ENCODE measurements at places on chromosomes 11 and 22.
A peak's percentile ranks its signal among the peaks of the same experiment; 100 is the strongest.

DNA sequence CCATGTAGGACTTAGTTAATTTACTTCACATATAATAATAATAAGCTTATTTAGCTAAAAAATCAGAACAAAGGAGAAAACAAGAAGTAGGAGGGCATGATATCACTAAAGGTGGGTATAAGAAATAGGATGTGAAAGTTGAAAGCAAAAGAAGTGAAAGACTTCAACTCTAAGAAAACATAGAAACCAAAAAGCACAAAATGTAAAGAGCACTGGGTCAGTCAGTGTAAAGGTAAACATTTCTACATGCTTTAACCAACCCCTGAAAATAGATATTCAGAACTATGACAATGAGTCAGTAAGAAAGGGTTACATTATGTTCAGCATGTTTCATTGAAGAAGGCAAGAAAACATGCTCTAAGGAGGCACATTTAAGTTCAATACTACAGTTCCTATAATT, 298.8 kb downstream of the SWAP70 start:
- DNase-seq = no peak

DNA sequence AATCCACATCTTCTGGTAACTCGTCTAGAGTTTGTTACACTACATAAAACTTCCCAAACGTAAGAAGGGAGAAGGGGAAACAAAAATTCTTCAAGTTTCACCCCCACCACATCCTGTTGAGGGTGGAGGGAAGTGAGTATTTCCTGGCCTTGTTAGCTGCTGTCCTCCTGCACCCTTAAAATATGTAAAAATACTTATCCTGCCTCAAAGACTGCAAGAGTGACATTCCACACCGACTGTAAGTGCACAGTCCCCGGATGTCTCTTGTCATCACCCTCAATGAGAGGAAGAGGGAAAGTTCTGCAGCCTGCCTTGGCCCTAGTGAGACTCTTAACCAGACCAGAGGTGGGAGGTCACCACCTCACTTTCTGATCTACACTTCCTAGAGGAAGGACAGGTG, 3.3 kb downstream of the TMEM121B start:
- no peak for DNase-seq

GRCh38 chr11:111977146-111978027, 40.2 kb downstream of the DIXDC1 start:
- peak; percentile 22 for DNase-seq

GRCh38 chr11:20363149-20363499, 390 bp upstream of the HTATIP2 start:
- DNase-seq = no peak

DNA sequence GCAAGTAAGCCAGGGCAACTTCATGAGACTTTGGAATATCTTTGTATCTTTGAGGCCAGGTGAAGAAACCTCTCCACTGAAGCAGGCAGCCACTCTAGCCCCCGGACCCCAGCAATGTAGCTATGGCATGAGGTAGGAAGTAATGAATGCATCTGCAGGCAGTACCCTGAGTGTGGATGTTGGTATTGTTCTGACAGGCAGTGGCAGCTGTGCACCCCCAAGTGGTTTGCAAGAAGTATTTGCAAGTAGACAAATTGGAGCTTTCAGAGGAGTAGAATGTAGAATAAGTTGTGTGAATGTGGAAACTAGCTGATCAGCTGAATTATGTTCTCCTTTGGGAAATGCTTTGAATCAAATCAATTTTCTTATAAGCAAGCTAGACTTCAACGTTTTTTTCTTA, 194.4 kb upstream of the PGR start:
- DNase-seq = no peak

- DNase-seq = no peak
Measured at GRCh38 chr22:47600281-47600680, 837.8 kb downstream of the TBC1D22A start.

GRCh38 chr11:12882670-12883069, 126.4 kb upstream of the RASSF10 start:
- no peak for DNase-seq

- peak; percentile 60 for DNase-seq
Measured at GRCh38 chr11:2928605-2929530, at the start of gene PHLDA2. TSS of gene PHLDA2 (minus strand) at chr11:2929420. CDS start at chr11:2929364, 56 bp downstream.

DNA sequence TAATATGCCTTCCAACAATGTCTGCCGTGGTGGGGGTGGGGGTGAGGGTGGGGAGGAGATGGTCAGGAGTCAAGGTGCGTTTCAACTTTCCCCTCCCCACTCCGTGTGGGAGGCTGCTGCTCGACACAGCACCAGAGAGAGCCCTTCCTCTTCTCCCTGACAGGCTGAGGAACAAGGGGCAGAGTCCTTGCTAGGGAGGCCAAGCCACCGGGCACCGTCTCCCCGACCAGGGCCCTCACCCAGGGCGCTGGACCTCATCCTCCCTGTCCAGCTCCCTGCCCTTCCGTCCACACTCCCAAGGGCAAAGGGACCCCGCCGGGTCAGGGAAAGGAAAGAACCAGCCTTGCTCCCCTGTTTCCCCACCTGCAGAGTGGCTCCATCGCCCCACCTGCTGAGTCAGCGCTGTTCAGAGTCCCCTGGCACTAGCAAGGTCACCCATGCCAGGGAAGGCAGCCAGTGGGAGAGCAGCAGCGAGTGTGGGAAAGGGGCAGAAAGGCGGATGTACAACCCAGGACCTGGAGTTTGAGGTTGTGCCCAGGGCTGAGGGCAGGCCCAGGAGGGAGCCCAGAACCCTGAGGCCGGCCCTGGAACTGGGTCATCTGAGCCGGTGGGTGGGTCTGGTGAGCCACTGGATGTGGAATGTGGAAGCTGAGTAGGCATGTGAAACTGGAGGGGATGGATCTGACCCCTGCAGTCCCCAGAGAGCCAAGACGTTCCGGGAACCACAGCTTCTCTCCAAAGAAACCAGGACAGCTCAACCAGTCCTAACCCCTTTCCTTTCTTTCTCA, 47.2 kb downstream of the BUD13 start:
- no peak for DNase-seq

DNA sequence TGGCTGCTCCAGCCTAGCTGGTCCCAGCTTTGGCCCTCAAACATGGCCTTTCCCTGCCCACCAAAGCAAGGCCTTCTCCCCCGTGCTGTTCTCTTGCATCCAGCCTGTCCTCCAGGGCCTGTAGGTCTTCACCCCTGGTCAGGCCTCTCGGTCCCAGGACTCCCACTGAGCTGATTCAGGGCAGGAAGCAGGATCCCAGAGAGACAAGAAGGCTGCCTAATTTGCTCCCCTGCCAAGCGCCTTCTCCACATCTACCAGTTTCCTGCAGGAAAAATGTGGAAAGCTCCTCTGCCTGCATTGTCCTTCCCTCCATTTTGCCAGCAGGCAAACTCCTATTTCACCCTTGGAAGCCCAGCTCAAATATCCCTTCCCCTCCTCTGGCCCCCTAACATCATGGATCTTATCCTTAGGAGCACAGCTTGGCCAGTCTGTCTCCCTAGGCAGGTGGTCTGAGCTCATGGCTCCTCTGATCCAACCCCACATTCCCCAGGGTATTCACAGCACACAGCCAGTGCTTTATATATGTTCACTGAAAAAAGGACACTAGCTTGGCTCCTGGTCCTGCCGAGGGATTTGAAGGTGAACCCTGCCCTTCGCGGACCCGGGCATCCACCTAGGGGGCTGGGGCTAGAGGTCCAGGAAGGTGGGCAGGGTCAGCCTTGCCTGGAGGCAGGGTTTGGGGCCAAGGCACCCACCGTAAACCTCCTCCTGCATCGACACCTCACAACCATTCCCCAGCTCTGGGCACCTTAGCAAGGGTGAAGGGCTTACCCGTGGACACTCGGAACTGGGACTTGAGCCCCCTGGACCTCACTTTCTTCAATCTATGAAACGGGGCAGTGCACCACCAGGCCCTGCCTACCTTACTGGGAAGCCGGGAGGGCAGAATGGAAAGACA, 968 bp downstream of the RHBDD3 start:
- DNase-seq = no peak

GRCh38 chr22:43262990-43263644, 76.2 kb upstream of the TTLL12 start:
- DNase-seq = peak; percentile 18

- no peak for DNase-seq
Measured at GRCh38 chr11:105700271-105700670, 90.4 kb downstream of the GRIA4 start.

DNA sequence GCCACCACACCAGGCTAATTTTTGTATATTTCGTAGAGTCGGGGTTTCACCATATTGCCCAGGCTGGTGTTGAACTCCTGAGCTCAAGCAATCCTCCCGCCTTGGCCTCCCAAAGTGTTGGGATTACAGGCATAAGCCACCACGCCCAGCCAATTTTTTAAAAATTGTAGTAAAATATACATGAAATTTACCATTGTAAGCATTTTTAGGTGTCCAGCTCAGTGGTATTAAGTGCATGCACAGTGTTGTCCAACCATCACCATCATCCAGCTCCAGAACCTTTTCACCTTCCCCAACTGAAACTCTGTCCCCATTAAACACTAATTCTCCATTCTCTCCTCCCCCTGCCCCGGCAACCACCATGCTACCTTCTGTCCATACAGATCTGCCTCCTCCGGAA, 8.5 kb downstream of the FADS3 start:
- DNase-seq = no peak

- DNase-seq = peak; percentile 30
Measured at GRCh38 chr11:2885017-2885677, 428 bp downstream of the CDKN1C start.

DNA sequence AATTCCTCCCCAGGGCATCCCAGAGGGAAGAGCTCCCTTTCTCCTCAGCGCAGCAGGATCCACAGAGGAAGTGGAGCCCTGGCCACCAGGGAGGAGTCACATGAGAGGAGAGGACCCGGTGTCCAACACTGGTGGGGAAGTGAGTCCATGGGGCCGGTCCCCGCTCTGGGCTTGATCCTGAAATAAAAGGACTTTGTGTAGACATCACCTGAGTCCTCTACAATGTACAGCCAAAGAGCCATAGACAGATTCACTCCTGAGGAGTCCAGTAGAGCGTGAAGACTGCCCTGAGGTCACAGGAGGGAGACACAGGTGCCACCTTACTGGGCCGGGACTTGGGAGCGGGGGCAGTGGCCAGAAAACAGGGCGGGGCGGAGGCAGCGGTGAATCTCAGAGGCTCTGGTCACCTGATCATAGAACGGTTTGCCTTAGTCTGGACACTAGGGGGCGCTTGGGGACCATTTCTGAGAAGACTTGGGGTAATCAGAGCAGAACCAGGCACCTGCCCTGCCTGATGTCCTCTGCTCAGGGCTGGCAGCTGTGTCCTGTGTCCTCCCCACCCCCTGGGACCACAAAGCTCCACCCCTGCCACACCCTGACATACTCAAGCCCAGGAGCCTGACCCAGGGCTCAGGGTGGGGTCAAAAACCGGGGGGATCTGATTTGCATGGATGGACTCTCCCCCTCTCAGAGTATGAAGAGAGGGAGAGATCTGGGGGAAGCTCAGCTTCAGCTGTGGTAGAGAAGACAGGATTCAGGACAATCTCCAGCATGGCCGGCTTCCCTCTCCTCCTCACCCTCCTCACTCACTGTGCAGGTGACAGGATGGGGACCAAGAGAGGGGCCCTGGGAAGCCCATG, 112.7 kb downstream of the VPREB1 start:
- peak; percentile 71 for DNase-seq

GRCh38 chr11:44631831-44632230, 66.4 kb downstream of the CD82 start:
- DNase-seq = no peak

DNA sequence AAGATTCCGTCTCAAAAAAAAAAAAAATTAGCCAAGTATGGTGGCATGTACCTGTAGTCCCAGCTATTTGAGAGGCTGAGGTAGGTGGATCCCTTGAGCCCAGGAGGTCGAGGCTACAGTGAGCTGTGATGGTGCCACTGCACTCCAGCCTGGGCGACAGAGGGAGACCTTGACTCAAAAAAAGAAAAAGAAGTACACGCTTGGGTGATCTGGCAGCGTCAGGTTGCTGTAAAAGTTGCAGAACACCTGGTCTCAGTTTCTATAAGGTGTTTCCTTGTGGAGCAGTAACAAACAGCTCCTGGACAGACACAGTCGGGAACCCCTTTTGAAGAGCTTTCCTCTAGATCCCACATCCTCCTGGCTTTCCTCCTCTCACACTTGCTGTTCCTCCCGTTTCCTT, 45.8 kb downstream of the SCGB1A1 start:
- DNase-seq = no peak

GRCh38 chr11:15278128-15278527, 163.4 kb downstream of the INSC start:
- DNase-seq = no peak

- DNase-seq = no peak
Measured at GRCh38 chr11:45967506-45967905, 45.0 kb downstream of the LARGE2 start.

- no peak for DNase-seq
Measured at GRCh38 chr11:69460540-69461257, 20.8 kb upstream of the LINC01488 start.

DNA sequence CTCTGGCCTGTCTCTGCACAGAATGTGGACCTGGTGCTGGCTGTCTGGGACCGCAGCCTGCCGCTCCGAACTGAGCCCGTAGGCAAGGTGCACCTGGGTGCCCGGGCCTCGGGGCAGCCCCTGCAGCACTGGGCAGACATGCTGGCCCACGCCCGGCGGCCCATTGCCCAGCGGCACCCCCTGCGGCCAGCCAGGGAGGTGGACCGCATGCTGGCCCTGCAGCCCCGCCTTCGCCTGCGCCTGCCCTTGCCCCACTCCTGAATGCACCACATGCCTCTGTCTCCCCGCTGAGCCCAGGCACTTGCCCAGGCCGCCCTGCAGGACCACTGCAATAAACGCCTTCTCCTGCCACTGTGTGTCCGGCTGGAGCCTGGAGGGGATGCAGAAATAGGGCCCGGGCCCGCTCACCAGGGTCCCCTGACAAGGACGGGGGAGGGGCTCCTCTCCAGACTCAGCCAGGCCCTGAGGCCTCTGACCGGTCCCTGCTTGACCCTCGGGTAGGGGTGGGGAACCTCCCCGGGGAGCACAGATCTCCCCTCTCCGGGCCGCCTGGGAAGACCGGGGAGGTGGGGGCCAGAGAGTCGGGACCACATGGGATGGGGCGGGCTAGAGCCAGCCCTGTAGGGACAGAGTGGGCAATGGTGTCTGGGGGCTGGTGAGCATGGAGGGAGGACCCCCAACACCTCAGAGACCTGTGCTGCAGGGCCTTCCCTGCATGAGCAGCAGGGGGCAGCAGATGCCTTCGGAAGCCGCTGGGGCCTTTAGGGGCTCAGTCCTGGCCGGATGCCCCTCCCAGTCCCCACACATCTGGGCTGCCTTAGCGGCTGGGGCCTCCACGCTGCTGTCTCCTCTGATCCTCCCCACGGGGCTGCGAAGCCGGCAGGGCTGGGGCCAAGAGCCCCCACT, 1.4 kb upstream of the TNNI2 start:
- peak; percentile 79 for DNase-seq

GRCh38 chr11:23725752-23726151, 771.1 kb upstream of the LUZP2 start:
- DNase-seq = no peak

GRCh38 chr11:88355887-88356286, 18.4 kb upstream of the CTSC start:
- no peak for DNase-seq
